ENCODE measurements at places on chromosomes 16 and 17.

DNA sequence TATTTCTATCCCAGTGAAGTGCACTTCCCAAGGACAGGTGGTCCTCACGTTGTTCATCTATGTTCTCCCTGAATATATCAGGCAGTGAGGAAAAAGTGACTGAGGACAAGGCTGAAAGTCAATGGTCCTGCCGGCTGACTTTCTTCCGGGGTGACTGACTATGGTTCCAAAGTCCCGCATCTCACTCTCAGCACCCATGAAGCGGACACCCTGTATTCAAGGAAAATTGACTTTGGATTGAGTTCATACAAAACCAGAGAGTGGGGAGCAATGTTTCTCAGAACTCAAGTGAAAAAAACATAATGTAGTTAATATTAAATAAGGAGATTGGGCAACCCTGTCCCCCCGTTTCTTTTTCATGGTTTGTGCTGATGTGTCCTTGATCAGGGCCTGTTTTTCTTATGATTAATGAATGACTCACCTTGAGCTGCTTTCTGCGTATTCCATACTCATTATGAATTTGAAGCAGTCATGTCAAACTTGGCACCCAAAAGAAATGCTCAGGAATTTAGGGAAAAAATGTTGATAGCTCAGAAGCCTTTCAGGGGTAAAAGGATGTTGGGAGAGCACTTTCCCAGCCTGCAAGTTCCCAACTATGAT lies 184.0 kb downstream of the CYLD start:
- DNase-seq, result no peak

GRCh38 chr17:82076785-82077591 lies 11.4 kb upstream of the DUS1L start:
- no peak for DNase-seq

DNA sequence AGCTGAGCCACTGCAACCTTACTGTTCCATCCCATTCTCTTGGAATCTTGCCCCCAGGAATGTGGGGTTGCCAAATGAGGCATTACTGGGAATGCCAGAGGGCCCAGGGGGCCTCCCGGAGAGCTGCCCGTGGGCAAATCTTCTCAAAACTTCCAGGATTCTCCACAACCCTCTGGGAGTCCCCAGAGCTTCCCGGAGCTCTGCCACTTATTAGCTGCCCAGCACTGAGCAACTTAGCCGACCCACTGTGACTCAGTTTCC lies 306.0 kb downstream of the FOXL1 start:
- DNase-seq, result no peak

DNA sequence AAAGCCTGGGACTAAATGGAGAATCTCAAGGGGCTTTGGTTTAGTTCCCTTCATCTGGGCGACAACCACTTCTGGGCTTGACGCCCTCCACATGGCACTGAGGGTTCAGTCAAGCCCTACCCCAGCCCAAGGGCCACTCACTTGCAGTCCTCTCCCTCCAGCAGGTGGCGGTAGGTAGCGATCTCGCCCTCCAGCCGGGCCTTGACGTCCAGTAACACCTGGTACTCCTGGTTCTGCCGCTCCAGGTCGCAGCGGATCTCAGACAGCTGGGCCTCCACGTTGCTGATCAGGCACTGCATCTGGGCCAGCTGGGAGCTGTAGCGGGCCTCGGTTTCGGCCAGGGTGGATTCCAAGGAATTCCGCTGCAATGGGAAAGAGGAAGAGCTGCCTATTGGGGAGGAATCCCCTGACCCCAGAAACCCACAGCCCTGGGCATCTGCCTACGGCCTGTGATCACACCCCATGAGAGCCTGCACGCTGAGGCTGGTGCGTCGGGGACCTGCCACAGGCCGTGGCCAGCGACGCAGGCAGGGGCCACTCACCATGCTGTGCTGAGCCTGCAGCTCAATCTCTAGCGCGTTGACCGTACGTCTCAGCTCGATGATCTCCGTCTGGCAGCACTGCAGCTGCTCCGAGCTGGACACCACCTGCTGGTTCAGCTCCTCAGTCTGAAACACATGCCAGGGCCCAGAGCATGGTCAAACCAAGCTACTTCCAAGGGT lies 2.7 kb downstream of the KRT36 start:
- no peak for DNase-seq

Measured in stimulated activated CD8-positive, alpha-beta memory T cell treated with anti-CD3 and anti-CD28 coated beads, Interleukin-4, amount 100 ng/mL, for 1 hour (primary cell).